HFFc6 (cell line): ENCODE measurements at places on chromosomes 1 and 21.

DNA sequence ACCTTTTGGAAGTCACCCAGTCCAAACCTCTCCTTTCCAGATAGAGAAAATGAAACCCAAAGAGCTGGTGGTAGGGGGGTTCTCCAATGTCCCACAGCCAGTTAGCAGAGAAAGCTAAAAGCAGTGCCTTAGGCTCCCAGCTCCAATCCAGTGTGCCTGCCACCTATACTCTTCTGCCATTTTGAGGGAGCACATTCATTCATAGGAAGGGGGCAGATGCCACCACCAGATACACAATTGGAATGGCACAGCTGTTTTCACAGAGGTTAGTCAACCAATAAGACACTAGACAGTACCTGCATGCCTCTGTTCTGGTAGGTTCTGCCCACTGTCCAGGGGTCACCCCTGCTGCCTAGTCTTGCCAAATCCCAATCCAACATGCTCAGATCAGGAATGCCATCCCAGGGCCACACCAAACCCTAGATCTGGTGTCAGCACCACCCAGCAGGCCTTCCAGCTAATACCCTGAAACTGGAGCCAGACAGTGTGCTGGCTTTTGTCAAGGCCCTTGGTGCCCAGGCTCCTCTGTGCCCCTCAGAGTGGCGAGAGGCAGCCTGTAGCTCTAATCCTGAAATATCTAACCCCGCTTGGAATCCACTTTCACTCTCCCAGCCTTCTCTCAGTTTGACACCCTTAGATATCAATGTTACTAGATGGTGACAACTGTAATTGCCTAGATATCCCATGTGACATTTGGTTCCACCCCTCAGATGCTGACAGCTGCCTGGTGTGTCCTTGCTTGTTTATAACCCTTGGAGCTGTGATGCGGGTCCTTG lies 178.6 kb downstream of the TGFBR3 start:
- no peak for DNase-seq

DNA sequence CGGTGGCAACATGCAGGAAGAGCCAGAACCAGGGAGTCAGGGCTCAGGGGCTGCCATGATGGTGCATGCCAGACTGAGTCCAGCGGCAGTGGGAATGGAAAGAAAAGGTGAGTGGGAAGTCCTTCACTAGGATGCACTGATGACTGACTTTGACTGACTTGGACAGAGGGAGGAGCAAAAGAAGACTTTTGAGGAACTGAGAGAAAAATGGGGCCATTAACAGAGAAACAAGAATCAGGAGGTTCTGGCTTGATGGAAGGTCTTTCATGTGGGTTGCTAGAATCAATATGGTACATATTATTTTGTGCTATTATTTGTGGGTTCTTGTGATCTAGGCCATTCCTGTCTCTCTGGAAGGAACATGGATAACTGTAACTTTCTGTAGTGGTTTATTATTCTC lies 454.6 kb upstream of the PROX1 start:
- no peak for DNase-seq

GRCh38 chr1:223776075-223776814 lies 63.9 kb downstream of the CAPN2 start:
- DNase-seq = peak; percentile 80

DNA sequence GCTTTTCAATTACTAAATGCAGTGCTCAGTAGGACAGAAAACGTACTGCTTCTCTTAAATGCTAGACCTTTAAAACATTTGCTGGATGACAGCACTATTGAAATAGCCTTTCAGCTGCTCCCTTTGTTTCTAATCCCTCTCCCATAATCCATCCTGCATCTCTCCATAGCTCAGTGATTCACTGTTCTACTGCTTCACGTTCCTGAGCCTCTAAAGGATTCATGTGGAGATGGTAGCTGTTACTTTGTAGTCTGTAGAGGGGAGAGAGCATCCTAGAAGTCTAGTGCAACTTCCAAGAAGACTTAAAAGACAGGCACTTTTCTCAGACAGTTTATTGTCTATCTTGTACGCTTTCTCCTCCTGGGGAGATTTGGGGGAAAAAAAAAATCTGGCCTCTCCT lies 51.4 kb downstream of the LRRC8B start:
- no peak for DNase-seq

GRCh38 chr1:13935336-13935735 lies 235.3 kb downstream of the PRDM2 start:
- no peak for DNase-seq

GRCh38 chr1:966704-967300 lies 520 bp downstream of the PLEKHN1 start:
- peak; percentile 59 for DNase-seq

DNA sequence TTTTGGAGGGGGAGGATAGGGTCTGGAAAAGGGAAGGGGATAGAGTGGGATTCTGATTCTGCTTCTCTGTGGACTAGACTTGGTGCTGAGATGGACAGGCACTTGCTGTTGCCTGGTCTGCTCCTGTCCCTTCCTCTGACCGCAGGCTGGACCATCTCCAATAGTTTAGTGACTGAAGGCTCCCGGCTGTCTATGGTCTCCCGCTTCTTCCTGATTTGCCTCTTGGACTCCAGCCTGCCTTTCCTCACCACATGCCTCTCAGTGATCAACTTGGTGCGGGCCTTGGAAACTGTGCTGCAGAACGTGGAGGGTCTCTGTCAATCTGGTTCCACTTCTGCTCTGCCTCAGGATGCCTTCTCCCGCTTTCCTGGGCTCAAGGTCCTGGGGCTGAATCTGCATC lies 6.3 kb upstream of the ZSCAN20 start:
- no peak for DNase-seq
